Activated T-cell treated with anti-CD3 and anti-CD28 coated beads for 48 hours (primary cell): ENCODE measurements at places on chromosomes 16 and 17.
A peak's percentile ranks its signal among the peaks of the same experiment; 100 is the strongest.

GRCh38 chr17:67272312-67273047 is 27.5 kb upstream of the HELZ start:
- DNase-seq = no peak

- DNase-seq = no peak
Observed at GRCh38 chr16:86771506-86772460, 193.4 kb downstream of the FOXL1 start.

DNA sequence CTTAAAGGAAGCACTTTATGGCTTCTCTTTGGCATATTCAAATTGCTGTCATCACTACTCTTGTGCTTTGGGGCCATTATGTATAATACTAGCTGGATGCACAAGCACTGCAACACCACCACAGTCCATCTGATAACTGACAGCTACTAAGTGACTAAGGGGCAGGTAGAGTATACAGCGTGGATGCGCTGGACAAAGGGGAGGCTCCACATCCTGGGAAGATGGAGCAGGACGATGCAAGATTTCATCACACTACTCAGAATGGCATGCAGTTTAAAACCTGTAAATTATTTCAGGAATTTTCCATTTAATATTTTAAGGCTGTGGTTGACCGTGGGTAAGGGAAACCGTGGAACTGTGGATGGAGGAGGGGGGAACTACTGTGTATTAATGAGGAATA is 25.0 kb downstream of the MPRIP start:
- DNase-seq = no peak

GRCh38 chr17:38672788-38673706 is 1.7 kb downstream of the EPOP start:
- DNase-seq = no peak

- no peak for DNase-seq
Observed at GRCh38 chr16:9016824-9017223, 53.1 kb upstream of the USP7 start.

DNA sequence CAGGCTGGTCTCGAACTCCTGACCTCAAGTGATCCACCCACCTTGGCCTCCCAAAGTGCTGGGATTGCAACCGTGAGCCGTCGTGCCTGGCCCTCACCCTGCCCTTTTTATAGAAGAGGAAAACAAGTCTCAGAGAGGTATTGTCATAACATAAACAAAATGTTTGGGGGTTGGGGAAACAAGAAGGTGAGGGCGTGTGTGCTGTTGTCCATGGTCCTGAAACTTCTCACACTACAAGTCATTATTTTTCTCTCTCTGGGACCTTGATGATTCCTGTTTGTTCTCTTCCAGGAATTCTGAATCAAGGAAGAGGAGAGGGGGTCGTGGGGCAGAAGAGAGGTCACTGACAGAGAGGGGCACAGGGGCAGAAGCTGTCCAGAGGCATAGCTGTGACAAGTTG is 160.2 kb upstream of the LHX1 start:
- DNase-seq = no peak

DNA sequence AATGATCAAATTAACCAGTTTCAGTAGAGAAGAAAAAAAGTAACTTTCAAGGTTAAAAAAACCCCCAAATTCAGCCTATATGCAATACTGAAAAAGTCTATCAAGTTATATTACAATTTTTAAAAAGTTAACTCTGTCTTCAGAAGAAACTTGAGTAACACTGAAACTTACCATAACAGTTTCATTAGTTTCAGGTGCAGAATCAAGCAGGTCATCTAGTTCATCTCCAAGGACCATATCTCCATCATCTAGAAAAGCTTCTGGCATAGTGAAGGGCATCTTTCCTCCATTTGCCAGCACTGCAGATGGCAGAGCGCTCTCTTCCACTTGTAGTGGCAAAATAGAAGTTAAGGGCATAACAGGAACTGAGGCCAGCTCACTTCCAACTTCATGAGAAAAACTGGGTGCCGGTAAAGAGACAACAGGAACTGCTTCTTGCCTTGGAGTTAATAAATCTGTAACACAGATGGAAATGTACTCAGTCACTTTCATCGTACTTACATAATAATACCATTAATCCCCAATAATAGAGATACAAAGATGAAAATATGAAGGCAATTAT is 22.9 kb downstream of the ZC3H7A start:
- DNase-seq = no peak

- DNase-seq = no peak
Observed at GRCh38 chr17:82384730-82385481, 13.3 kb downstream of the UTS2R start.

- DNase-seq = no peak
Observed at GRCh38 chr17:37710344-37710886, 34.4 kb downstream of the HNF1B start.

DNA sequence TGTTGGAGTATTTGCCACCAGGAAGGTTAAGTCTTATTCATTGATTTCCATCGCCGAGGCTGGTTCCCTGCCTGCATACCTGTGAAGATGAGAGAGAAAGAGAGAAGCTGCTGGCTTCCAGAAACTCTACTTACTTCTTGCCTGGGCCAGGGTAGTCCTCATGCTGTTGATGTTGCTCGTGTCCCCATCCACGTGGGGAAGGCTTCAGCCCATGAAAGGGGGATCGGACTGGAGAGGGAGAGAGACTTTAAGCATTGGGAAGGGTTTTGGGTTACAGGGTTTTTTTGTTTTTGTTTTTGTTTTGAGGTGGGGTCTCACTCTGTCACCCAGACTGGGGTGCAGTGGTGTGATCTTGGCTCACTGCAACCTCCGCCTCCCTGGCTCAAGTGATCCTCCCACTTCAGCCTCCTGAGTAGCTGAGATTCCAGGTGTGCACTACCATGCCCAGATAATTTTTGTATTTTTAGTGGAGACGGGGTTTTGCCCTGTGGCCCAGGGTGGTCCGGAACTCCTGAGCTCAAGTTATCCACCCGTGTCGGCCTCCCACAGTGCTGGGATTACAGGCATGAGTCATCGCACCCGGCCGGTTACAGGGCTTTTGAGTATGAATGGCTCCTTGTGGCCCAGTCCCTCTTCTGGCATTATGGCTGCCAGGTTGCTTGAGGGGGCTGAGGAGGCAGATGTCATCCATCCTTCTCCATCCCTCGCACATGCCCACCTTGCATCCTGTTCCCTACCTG is 26.6 kb downstream of the ITGB3 start:
- no peak for DNase-seq

DNA sequence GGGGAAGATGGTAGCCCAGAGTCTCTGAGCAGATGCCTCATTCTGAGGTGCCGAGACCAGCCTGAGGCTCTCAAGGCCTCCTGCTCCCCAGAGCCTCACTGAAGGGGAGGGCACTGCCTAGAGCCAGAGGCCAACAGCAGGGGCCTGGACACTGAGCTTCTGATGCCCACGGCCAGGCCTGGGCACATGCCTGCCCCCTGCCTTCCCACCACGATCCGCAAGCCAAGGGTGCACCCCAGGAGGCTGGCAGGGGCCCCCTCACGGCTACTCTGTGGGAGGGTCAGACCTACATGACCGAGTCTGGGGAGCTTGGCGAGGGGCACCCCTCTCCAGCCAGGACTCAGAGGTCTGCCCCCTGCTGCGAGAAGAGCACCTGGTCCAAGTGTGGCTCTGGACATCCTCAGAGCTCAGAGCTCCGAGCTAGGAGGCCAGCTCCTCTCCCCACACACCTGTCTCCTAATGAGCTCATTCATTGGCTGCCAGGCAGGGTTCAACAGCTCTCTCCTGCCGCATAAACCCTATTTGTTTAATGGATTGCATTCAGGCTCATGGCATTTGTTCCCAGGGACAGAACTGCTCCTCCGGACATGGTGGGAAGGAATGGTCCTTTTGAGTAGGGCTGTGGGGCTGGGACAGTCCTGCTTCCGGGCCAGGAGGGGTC is 13.9 kb downstream of the OTOP3 start:
- DNase-seq = no peak

- no peak for DNase-seq
Observed at GRCh38 chr17:47713980-47714700, 18.9 kb upstream of the TBX21 start.

GRCh38 chr16:74939688-74940087 is 45.2 kb downstream of the WDR59 start:
- DNase-seq = no peak

- no peak for DNase-seq
Observed at GRCh38 chr16:14139872-14140271, 68.8 kb downstream of the MRTFB start.

- no peak for DNase-seq
Observed at GRCh38 chr16:81435567-81435966, 9.0 kb upstream of the CMIP start.

GRCh38 chr16:1890708-1891050 is 18.7 kb upstream of the MEIOB start:
- DNase-seq = no peak

DNA sequence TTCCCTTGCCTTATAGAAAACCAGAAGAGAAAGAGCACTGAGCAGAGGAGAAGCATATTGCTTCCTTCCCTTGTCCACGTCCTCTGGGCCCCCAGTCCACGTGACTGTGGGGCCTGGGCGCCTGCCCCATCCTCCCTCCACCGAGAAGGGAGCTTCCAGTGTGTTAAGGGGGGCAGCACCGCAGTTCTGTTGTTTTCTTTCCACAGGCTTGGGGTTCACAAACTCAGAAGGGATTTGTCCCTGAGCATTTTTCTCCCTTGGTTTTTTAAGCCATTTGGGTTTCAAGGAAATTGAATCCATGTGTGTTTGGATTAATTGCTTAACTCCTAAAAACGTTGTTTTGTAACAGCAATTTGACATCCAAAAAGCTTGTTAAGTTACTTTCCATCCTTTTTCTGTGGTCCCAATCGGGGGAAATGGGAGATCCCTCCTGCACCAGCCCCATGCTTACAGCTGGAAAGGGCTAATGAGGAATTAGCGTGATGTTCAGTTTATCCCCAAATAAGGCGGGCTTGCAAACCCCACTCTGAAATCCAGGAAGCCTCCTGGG is 347.5 kb upstream of the TNRC6C start:
- no peak for DNase-seq

DNA sequence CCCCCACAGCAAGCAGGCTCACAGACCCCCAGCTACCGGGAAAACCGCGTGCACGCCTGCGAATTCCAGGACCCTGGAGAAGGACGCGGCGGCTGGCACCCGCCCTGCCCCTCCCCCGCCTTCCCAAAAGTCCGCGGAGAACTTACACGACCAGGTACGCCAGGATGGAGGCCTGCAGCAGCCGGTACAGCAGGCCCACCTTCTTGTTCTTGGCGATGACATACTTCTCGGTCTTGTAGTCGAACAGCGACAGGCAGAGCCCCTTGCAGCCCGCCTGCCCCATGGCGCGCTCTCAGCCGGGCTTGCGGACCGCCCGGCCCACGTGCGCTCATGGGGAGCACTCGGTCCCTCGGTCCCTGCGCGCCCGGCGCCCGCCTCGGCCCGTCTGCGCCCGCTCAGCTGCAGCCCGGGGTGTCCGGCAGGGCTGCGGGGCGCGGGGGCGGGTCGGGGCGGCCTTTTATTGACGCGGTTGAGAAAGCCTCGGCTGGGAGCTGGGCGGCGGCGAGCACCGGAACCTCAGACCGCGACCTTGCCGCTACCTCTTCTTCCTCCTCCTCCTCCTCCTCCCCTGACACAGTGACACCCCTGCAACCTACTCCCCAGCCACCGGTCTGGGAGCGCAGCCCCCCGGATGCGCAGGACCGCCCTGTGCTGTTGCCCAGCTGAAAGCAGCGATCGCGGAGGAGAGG is at the start of gene P2RX5:
Gene P2RX5, minus strand, starts transcription at position 433 of the 689 bp plus-strand sequence. Its CDS starts 150 bp downstream, at position 283.
- peak; percentile 36 for DNase-seq
